Right cardiac atrium (tissue), 5 donors: ENCODE measurements at places on chromosomes 13 and 19. TPM values are rescaled to one million over a fixed set of nuclear protein-coding genes. Genes with fewer than 3 reads are reported as not detected.

- DNase-seq = no peak
Measured at GRCh38 chr13:22232186-22232585, 561.3 kb downstream of the FGF9 start.

- no peak for DNase-seq
Measured at GRCh38 chr19:17937371-17937900, 4.6 kb downstream of the CCDC124 start.

- DNase-seq = no peak
Measured at GRCh38 chr13:98738213-98738612, 14.3 kb downstream of the SLC15A1 start.

The CILP2 gene
- 0.05 TPM for polyA plus RNA-seq

The APC2 gene
- polyA plus RNA-seq = 0.61 TPM

DNA sequence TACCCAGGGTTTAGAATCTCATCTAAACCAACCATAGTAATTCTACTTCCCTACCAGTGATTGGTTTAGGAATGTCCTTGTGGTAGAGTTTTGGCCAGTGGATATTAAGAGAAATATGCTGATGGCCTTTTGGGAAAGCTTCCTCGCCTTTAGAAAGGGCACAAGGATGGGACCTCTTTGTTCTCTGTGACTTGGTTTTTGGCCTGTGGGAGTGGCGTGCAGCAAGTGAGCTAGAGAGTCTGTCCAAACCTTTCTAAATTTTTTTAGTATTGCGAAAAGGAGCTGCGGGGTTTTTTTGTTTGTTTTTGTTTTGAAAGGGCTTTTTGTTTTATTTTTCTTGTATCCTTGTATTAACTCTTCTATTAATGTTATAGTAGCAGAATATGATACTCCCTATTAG is 20.6 kb downstream of the USPL1 start:
- no peak for DNase-seq

GRCh38 chr19:34502582-34503411 is 21.2 kb downstream of the WTIP start:
- peak; percentile 69 for DNase-seq

DNA sequence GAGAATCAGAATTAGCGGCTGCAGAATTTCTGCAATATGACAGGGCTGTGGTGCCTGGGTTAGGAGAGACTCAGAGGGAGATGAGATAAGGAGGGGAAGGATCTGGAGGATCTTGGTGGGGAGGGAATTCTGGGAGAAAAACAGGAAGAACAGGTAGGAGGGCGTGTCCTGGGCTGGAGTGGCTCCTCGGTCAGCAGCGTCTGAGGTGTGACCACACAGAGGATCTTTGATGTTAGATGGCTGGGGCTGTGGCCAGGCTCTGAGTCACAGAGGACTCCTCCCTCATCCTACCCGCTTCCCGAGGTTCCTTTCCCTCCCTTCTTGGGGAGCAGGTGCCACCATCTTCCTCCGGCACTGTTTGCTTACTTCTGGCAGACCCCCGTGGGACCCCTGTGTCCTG is 6.4 kb upstream of the KLK6 start:
- DNase-seq = no peak

The SBK2 gene
- polyA plus RNA-seq = 228 TPM

- DNase-seq = peak; percentile 52
Measured at GRCh38 chr19:6754653-6755463, 12.4 kb downstream of the SH2D3A start.

The PLIN5 gene
- polyA plus RNA-seq = 33.9 TPM

DNA sequence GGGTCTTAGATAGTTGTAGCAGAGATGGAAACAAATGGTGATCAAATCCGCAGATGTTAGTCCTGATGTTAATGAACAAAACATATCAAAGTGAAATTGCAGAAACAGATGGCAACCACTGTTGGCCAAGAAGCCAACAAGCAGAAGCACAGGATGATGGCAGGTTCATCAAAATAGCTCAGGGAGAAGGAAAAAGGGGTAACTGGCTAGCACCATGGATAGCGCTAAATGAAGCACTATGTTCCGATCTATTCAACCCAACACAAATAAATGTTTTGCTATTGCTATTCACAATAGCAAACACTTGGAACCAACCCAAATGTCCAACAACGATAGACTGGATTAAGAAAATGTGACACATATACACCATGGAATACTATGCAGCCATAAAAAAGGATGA is 413.7 kb downstream of the FGF14 start:
- no peak for DNase-seq

- DNase-seq = no peak
Measured at GRCh38 chr13:47846886-47847285, 154.2 kb downstream of the SUCLA2 start.

The CATSPERD gene
- not detected for polyA plus RNA-seq

GRCh38 chr13:112765731-112766130 is 75.9 kb downstream of the ATP11A start:
- no peak for DNase-seq

The AKAP8 gene
- polyA plus RNA-seq = 9.3 TPM

GRCh38 chr13:75079226-75079625 is 402.7 kb downstream of the TBC1D4 start:
- DNase-seq = no peak

- no peak for DNase-seq
Measured at GRCh38 chr13:44406617-44407016, 33.0 kb downstream of the SERP2 start.

- DNase-seq = no peak
Measured at GRCh38 chr13:42548731-42549551, 25.0 kb upstream of the TNFSF11 start.

DNA sequence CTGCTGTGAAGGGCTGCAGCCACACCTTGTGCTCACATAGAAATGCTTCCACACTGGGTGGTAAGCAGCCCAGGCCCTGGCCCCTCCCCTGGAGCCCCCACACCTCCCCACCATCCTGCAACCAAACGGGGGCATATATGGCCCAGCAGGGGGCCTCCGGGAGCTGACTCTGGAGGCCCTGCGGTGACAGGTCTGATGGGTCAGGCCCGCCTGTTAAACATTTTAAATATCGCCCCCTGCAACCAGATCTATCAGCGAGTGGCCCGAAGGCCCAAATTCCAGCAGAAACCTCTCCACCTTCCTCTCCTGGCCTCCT is 48.0 kb upstream of the KATNAL1 start:
- DNase-seq = peak; percentile 35

The COMP gene
- polyA plus RNA-seq = 2.2 TPM

GRCh38 chr13:39484506-39485313 is 118.3 kb downstream of the LHFPL6 start:
- no peak for DNase-seq

- DNase-seq = no peak
Measured at GRCh38 chr19:18220632-18221275, 5.5 kb downstream of the PDE4C start.

GRCh38 chr19:42433503-42434260 is 6.5 kb upstream of the LIPE start:
- DNase-seq = peak; percentile 88

- no peak for DNase-seq
Measured at GRCh38 chr19:55702131-55702627, 27.2 kb downstream of the EPN1 start.

- DNase-seq = no peak
Measured at GRCh38 chr13:100458673-100459072, 129.9 kb downstream of the GGACT start.
